ENCODE measurements at places on chromosomes 7 and 10.
A peak's percentile ranks its signal among the peaks of the same experiment; 100 is the strongest.

- DNase-seq = no peak
These were observed 69.0 kb downstream of the CASD1 start for GRCh38 chr7:94578614-94579013.

GRCh38 chr7:47941136-47941844 lies 7.0 kb downstream of the PKD1L1 start:
- DNase-seq = no peak

DNA sequence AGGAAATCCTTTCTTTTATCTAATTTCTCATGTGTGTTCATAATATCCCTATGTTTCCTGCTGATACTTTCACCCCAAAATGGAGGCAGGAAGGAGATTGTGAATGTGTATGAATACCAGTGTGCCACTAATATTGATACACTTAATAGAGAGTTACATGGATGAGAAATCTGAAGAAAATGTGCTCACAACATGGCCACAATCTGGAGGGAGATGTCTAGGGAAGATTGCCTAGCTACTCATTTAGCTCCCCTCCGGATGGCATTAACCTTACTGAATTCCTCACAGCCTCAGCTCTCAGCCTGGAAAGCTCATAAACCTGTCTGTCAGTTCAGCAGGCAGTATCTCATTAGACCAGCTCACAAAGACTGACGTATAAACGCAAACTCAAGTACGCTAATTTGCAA lies 23.4 kb upstream of the DMTF1 start:
- DNase-seq = no peak

DNA sequence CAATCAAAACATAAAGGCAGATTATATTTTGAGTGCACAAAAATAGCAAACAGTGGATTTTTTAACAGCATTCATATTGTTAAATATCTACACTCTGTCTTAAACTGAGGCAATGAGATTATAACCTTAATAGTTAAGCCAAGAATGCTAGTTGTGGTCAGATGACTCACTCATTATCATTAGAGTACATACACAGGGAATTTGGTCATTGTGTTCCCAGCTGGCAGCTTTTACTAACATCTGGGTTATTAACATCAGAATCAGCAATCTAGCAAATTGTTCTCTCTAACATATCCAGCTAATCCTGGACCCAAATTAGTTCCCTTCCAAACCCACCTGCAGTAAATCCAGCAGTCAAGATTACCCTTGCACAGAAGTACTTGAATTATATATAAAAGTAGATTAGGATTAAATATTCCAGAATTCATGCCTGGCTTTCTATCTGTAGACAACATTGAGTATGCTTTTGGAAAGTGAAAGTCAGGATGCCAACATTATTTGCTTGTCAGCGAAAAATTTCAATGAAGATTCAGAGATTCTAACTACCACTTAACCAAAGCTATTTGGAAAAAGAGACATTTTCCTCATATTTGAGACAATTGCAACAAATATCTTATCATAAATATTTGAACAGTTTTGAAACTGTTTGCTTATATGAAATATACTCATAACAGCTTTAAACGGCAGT lies 1035.6 kb upstream of the PHF14 start:
- DNase-seq = no peak

- DNase-seq = no peak
These were observed 427.8 kb upstream of the ZMIZ1 start for GRCh38 chr10:78640796-78641636.

DNA sequence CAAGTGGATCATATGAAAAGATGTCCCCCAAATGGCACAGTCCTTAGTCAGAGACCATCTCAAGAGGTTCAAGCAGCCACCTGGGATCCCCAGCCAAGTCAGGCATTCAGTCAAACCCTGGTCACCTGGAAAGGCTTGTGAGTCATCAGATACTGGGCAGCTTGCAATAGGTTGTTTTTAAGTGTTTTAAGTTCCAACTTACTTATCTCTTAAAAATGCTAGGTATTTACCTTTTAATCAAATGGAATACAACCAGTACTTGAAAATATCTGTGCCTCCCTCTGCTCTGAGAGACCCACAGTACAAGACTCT lies 262.2 kb downstream of the WDR11 start:
- no peak for DNase-seq

DNA sequence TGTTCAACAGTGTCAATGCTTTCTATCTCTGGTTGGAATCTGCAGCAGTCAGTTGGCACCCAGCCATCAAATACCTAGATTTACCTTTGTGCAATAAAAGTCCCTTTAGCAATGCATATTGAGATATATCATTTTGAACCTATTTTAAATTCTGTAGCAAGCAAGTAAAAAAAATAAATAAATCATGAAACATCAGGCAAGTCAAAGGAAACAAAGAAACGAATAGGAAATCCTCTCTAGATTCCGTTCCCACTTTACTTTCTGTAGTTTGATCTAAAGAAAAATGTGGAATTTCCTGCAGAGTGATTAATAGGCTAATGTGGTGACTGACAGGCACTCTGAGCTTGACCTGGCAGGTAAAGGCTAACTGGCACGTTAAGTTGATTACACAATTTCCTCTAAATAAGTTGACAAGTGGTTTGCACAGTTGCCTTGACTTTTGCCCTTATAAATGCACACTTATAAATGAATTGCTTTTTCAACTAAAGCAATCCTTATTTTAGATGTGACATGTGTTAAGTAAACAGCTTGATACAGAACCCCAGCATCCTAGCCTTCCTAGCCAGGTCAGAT lies 208.1 kb upstream of the TCF7L2 start:
- DNase-seq = no peak

GRCh38 chr10:66151346-66151745 lies 774.5 kb upstream of the LRRTM3 start:
- no peak for DNase-seq

- DNase-seq = no peak
These were observed 14.4 kb upstream of the ADO start for GRCh38 chr10:62790019-62790555.

DNA sequence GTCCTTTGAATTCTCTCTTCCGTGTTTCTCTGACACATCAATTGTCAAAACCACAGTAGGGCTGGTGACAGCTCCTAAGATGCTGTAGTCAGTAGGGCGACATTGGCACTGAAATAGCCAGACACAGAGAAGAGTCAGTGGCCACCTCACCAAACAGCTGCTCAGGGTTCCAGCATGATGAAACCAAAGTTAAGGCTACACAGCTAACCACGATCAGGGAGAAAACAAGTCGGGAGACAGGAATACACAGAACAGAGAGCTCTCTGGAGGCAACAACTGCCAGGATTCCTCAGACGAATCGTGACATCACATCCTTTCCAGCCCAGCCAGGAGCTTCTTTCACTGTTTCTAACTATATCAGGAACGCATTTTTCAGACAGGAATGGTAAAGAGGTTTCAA lies 922.2 kb downstream of the SORCS1 start:
- no peak for DNase-seq

DNA sequence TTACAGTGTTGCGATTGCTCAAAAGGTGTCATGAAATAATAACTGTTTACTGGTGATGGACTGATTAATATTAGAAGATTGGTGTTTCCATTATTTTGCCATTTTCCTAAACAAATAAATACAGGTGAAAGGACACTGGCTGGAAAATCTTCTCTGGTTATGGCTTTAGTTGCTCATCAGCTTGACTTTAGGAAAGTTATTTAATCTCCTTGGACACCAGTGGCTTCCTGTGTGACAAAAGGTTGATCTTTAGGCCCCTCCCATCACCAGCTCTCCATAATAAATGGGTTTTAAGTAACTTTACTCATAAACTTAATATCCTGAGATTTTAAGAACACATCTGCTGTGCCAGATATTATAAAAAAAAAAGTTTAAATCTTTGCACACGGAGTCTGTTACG lies 737 bp downstream of the CABCOCO1 start:
- no peak for DNase-seq

- peak; percentile 73 for DNase-seq
These were observed 98.4 kb downstream of the PIP4K2A start for GRCh38 chr10:22615819-22616499.

DNA sequence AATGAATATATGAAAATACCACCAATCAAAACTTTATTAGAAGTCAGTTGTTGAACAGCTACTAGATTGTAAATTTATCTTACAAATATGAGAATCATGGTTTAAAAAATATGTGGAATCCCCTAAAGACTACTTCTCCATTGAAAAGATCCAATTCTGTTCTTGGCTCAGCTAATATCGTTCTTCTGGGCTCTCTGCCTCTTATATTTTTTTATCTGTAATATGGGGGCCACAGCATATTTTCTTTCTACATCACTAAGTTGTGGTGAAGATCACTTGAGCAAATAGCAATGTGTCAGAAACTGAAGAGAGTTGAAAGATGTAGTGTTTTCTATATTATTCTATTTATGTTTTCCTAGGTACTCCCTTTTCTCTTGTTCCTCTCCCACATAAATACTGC lies 198.1 kb downstream of the FZD1 start:
- no peak for DNase-seq

DNA sequence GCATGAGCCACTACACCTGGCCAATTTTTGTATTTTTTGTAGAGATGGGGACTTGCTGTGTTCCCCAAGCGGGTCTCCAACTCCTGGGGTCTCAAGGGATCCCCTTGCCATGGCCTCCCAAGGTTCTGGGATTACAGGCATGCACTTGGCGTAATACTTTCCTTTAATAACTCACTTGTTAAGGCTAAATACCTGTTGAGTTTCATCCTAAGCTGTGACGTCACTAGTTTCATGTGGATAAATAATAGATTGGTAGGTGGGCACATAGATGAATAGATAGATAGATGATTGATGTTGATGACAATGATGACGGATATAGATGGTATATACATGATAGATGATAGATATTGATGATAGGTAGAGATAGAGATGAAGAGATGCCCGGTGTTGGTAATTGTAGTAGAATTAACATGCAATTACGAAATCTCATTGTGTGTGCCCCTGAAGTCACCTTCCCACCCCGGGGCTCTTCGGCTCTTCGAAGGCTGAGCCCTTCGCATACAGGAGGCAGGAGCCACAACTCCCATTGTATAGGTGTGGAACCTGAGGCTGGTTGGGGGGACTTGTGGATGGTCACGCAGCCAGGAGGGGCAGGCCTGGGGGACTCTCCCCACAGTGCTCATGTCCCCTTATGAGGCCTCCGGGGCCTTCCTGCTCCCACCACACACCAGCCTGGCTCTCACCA lies 2.6 kb downstream of the GRIFIN start:
- no peak for DNase-seq

DNA sequence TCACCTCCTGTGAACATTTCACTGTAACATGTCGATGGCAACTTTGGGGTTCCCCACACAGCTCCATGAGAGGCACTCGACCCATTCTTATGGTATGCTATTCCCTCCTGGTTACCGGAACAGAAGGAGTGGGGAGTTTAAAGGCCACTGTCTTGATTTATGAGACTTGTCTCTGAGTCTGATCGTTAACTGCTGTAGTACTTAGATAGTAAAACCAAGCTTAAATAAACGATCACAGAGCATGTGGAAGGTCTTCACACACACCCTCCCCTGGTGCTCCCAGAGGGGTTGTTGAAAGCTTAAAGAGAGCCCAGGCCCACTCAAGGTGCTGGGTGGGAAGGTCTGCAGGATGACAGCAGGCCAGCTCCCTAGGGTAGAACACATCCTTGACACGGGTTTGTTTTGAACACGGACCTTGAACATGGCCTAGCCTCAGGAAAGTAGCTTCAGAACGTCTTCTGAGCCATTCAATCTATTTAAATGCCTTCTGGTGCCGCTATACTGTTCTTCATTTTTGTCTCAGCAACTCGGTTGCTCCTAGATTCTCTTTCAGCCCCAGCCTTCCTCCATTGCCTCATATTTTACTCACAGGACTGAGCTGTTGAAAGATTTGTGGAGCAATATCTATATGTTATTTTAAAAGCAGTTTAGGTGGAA lies 335.3 kb downstream of the FGFR2 start:
- no peak for DNase-seq

GRCh38 chr10:117457932-117458331 lies 82.7 kb upstream of the PDZD8 start:
- no peak for DNase-seq

GRCh38 chr10:59587083-59587755 lies 122.4 kb downstream of the SLC16A9 start:
- DNase-seq = no peak

DNA sequence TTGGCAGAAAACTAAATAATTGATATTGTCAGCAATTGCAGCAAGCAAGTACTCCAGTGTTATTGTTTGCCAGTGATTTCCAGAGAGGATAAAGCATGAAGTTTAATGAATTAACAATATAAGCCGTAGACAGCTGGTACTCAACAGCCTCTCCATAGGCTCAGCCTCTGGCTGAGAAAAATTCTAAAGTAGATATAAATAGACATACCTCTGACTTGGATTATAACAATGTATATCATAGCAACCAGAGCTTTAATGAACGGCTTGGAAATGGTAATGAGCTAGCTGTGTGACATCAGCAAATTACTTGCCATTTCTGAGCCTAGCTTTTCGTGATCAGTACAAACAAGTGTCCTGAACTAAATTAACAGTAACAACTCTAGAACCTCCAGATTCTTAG lies 1055.4 kb upstream of the AUTS2 start:
- DNase-seq = no peak

- peak; percentile 88 for DNase-seq
These were observed at the start of gene FOXK1 for GRCh38 chr7:4681886-4682620. Gene FOXK1 (plus strand): TSS chr7:4682295. CDS start chr7:4682309, 14 bp downstream.

DNA sequence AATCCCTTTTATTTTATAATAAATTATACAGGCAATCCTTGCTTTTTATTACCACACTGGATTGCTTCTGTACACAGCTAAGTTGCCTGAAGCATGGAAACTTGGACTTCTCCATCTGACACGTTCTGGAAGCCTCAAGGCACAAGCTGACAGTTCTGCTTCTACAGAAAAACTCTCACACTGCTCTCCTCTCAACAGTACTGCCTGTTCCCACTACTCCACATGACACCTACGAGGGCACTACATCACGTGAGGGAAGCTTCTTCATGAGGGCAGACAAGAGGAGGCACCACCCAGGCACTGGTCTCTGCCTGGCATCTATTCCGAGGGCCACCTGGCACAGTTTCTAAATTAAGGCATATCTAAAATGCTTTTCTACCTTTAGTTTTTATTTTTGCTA lies 16.8 kb upstream of the FAM133B start:
- DNase-seq = no peak

- no peak for DNase-seq
These were observed 104.1 kb downstream of the TACC2 start for GRCh38 chr10:122093076-122093475.

DNA sequence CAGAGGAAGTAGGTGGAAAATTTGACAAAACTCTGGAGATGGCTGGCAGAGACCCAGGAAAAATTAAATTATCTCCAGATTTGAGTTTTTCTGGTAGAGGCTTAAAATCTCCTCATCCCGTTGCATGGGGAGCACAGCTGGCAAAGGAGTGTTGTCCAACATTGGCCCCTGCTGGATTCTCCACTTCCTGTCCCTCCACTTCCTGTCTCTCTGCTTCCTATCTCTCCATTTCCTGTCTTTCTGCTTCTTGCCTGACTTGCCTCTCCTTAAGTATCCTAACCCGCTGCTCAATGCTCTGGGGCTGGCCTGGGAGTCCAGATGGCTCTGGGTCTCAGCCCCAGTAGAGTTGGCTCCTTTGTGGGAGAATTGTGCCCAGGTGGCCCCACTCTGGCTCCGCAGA lies 65.8 kb upstream of the EMX2 start:
- peak; percentile 69 for DNase-seq

All from sigmoid colon (tissue), 7 donors.